HT-29 (cell line): ENCODE measurements at places on chromosomes 5 and 9.

- no peak for DNase-seq
These were observed 45.4 kb upstream of the FBXW11 start for GRCh38 chr5:172051643-172052339.

- peak; percentile 45 for DNase-seq
These were observed 18.3 kb upstream of the MLLT3 start for GRCh38 chr9:20640331-20641187.

DNA sequence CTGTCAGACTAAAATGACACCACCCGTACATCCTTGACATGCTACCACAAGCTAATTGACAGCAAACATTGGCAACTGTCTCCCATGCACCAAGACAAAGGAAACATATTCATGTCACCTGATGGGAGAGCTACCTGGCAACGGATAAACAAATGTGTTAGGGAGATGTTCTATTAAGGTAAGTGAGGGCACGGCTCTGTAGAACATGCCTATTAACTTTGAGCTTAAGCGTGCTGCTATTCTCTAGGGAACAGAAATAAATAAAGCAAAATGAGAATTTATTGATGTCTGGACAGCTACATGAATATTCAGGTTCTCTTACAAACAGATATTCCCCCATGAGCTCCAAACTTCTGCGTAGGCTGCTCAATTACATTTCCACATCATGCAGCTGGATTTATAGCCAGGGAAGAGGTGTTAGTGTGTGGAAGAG, 361.4 kb upstream of the RFX3 start:
- no peak for DNase-seq

- DNase-seq, result no peak
These were observed 34.3 kb upstream of the ARL15 start for GRCh38 chr5:54344653-54345052.

- no peak for DNase-seq
These were observed 125.8 kb downstream of the ZNF354C start for GRCh38 chr5:179185941-179186411.

GRCh38 chr5:67467110-67467509, 270.5 kb upstream of the CD180 start:
- DNase-seq, result no peak

- peak; percentile 35 for DNase-seq
These were observed 181.9 kb upstream of the HMHB1 start for GRCh38 chr5:143629871-143630659.

- DNase-seq, result no peak
These were observed 121.3 kb downstream of the DAB2IP start for GRCh38 chr9:121772600-121773285.

- no peak for DNase-seq
These were observed 399 bp upstream of the FBN2 start for GRCh38 chr5:128538250-128539037.

DNA sequence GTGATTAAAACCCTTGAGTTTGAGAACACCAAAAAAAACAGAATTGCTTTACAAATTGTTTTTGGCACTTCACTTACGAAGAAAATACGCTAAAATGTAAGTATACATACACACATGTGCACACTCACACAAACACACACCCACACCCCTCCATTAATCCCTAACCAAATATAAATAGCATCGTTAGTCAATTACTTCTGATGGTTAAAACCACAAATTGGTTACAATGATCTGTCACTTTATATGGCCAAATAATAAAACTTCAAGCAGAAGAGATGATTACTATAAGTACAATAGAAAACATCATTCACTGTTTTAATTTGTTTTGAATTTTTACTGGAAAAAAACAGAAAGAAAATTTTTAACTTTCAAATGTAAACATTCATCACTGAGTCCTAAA, 103.5 kb downstream of the NFIB start:
- no peak for DNase-seq

DNA sequence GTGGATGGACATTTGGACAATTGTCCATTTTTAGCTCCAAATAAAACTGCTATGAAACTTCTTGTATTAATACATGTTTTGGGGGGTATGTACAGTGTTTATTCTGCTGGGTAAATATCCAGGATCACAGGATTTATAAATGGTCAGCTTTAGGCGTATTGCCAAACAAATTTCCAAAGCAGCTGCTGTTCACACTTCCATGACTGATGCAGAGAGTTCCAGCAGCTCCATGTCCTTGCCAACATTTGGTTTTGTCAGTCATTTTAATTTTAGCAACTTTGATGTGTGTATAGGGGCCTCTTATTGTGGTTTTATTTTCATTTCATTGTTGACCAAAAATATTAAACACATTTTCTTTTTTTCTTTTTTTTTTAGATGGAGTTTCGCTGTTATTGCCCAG, 9.8 kb upstream of the SUSD1 start:
- no peak for DNase-seq

DNA sequence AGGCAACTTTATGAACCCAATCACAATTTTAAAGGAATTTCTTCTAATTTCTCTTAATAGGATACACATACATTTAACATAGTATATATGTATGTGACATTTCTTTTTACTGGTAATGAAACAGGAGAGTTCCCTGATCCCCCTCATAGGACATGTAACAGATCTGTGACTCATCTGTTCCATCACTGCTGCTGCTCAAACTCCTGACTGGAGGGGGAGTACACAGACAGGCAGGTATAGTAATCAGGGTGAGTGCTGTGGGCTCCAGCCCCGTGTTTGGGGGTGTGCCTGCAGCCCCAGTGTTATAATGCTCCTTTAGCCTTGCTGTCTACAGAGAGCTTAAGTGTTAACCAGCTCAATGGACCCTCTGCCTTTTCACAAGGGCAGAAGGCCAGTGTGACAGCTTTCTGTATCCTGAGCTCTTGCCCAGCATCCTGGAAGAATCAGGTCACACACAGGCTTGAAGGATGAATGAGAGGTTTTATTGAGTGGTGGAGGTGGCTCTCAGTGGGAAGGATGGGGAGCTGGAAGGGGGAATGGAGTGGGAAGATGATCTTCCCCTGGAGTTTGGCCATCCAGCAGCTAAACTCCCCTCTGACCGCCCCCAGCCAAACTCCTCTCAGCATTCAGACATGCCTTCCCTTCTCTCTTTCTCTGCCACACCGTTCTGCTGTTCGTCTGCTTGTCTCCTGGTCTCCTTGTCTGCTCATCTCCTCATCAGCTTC, 161.3 kb downstream of the ZNF608 start:
- no peak for DNase-seq

DNA sequence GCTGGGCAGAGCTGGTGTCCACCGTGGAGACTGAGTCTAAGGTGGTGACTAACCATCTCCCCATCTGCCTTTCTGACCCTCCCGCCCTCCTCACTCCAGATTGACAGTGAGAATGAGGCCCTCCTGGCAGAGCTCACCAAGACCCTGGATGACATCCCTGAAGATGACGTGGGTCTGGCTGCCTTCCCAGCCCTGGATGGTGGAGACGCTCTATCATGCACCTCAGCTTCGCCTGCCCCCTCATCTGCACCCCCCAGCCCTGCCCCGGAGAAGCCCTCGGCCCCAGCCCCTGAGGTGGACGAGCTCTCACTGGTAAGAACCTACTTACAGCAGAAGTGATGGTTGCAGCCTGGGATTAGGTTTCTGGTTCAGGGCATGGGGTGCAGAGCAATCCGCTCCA, 96.5 kb downstream of the PPARGC1B start:
- no peak for DNase-seq

- DNase-seq, result no peak
These were observed 16.2 kb downstream of the RBM18 start for GRCh38 chr9:122248448-122248865.

DNA sequence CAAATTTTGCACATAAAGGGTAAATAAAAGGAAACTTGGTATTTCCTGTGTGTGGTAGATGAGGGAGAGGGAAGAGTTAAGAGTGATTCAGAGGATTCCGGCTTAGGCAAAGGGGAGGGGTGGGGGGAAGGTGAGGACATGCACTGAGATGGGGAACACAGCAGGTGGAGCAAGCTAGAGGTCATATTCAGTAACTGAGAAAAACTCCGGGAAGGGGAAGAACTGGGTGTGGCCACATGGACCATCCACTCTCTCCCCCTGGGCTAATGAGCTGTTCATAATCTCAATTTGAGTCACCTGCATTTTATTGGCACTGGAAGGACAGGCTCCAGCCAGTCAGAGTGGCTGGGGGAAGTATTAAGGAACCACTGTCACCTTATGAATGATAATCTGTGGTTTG, 45.1 kb upstream of the UGCG start:
- no peak for DNase-seq
